Psoas muscle (tissue), 8 donors: ENCODE measurements at places on chromosomes 12 and 14. TPM values are rescaled to one million over a fixed set of nuclear protein-coding genes. Genes with fewer than 3 reads are reported as not detected.

- DNase-seq: peak; percentile 20
These were observed 182.2 kb downstream of the NOVA1 start for GRCh38 chr14:26415618-26416123.

DNA sequence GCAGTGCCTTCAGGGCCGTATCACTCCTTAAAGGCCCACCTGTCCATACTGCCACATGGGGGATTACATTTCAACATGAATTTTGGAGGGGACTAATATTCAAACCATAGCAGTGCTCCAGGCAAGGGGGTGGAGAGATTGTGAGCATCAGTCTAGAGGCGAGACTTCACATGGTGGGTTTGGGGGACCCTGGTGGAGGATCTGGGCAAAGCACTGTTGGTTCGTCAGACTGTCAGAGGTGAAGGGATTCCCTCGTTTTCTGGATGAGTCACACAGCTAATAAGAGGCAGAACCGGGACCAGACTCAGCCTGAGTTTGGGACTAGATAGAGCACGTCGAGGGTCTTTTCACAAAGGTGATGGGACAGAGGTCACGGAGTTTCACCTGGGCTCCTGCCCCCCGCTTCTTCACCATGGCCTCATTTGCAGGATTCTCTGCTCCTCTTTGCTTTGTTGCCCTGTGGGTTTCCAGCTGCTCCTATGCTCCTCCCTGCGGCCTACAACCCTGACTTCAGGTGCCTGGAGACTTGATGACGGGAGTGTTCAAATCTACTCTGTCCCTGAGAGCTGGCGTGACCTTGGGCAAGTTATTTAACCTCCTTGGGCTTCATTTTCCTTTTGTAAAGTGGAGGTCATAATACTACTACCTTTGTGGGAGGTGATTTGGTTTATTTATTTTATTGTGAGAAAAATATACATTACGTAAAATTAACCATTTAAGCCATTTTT is 41.5 kb downstream of the TEAD4 start:
- no peak for DNase-seq

GRCh38 chr14:68891851-68892660 is 87.0 kb downstream of the ACTN1 start:
- no peak for DNase-seq

- no peak for DNase-seq
These were observed 6.5 kb downstream of the EPS8 start for GRCh38 chr12:15782667-15783066.

Gene PRIM1
- 3.4 TPM for total RNA-seq

GRCh38 chr14:24213866-24214662 is 776 bp upstream of the CHMP4A start:
- DNase-seq: no peak

Gene PTGDR
- 0.39 TPM for total RNA-seq

GRCh38 chr14:27608377-27608776 is 1010.5 kb upstream of the NOVA1 start:
- DNase-seq: no peak

- no peak for DNase-seq
These were observed 383.8 kb downstream of the PCNX1 start for GRCh38 chr14:71290960-71291466.
